Urothelium cell line (cell line): ENCODE measurements at places on chromosomes 2 and 18.

DNA sequence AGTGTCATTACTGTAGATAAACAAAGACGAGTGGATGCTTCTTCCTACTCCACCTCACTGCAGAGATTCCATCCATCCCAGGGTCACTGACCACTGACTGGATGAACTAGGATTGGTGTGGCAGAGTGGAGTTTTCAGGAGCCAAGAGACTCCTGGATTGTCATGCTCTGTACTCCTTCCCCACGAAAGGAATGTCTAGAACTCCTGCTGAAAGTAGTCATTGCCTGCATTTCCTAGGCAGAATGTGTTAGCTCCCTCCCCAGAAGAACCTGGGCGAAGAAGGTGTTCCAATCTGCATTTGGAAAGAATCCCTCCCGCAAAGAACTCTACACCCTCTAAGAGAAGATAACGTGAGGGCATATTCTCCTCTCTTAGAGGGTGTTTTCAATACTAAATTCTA is 6.2 kb downstream of the PAX8 start:
- DNase-seq: no peak

GRCh38 chr18:70380915-70381896 is 92.4 kb downstream of the SOCS6 start:
- no peak for DNase-seq

- DNase-seq: no peak
Observed at GRCh38 chr2:134934641-134935040, 16.0 kb downstream of the CCNT2 start.

DNA sequence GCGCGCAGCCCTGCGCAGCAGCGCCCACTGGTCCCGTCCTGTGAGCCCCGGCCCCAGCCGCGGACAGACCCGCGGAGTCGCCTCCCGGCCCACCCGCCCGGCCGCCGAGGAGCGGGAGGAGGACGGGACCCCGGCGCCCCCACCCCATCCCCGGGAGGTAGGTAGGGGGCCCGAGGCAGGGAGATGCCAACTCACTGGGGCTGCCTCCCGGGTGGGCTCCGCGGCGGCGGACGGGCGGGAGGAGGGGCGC is 160 bp downstream of the SPTBN1 start:
- DNase-seq: no peak

DNA sequence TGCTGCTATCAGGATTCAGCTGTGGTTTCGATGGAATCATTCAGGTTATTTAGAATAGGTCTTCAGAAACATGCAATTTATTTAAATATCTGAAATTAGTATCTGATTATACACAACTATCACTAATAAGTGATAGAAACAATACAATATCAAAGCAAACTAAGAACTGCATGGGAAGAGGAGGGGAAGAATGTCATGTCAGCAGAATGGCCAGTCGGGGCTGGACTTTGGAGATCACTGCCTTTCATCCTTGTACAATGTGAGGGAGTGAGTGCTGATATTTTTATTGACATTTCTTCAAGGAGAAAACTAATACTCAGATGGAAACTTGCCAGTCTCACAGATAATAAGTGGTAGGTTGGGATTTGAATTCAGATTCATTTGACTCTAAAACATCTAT is 224.0 kb upstream of the LINC00305 start:
- no peak for DNase-seq
